NCI-H524 treated with DMSO at 0.1 percent for 48 hours (cell line): ENCODE measurements at places on chromosomes 2 and 18.

DNA sequence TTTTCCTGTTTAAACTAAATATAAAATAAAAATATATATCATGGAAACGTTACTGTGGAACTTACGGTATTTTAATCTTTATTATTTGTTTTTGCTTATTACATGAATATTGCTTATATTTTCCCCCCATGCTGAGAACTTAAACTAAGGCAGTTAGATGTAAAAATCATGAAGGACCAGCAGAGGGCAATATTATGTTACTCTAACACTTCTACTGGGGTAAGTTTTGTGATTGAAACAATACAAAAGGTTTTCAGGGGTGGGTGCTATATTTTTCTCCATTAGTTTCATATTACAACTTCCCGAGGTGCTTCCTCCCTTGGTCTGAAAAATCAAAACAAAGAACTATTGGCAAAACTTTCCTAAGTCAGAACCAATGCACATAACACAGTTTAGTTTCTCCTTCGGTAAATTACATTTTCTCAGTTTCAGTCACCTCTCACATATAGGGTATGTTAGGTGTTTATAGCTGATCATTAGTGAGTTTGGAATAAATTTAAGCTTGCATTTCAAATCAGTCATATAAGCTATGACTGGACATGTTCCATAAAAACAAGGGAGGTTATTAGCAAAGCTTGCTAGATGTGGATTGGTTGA, 54.8 kb downstream of the ZNF407 start:
- no peak for DNase-seq

DNA sequence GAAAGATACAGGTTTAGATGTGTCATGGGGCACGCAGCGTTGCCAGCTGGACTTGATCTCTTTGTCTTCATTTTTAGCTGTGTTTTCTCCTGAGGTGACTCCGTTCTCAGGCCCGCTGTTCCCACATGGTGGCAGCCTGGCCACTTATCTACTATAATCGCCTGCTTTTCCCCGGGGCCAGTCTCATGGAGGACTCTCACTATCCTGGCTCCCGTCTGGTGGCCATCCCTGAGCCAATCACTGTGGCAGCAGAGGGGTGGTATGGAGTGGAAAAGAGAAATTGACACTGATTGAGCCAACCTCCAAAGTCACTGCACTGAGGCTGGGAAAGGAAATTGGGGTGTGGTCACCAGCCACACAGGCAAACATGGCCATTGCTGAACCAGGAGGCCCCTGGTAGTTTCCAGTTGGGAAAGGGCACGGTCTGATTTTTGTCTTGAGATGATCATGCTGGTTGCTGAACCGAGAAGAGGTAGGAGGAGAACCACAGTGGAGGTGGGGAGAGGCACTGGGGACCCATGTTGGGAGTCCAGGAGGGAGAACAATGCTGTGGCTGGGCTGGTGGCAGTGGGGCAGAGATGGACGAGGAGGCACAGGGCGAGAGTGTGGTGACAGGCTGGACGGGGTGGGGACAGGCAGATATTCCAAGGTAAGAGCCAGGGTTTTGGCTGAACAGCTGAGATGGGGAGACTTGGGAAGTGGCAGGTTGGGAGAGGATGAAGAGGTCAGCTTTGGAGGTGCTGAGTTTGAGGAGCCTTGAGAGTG, 45.6 kb downstream of the KCNIP3 start:
- DNase-seq: no peak

DNA sequence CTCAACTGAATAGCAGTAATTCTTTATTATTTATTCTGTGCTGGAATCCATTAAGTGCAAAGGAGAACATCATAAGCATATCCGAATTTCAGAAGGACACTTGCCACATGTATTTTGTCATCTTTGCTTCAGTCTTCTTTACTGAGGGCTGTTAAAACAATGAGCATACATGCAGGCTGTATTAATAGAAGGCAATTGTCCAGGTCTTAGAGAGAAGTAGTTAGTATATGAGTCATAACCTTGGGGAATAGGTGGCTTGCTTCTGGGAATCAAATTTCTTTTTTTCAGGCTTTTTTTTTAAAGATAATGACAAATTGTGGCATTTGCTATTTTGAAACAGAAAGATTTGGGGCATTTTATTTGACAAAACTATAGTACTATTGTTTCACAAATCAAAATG, 773.5 kb downstream of the CNTNAP5 start:
- DNase-seq: no peak

GRCh38 chr2:229591611-229592010, 122.7 kb downstream of the DNER start:
- no peak for DNase-seq

- DNase-seq: no peak
Measured at GRCh38 chr18:7417727-7418126, 149.4 kb upstream of the PTPRM start.

- no peak for DNase-seq
Measured at GRCh38 chr2:239991689-239992314, 33.3 kb downstream of the NDUFA10 start.
